NCI-H524 treated with DMSO at 0.1 percent for 48 hours (cell line): ENCODE measurements at places on chromosomes 11 and 22.

GRCh38 chr11:131685906-131686305 is 315.5 kb downstream of the NTM start:
- no peak for DNase-seq

- DNase-seq, result no peak
Measured at GRCh38 chr22:24992946-24993345, 40.4 kb downstream of the KIAA1671 start.

DNA sequence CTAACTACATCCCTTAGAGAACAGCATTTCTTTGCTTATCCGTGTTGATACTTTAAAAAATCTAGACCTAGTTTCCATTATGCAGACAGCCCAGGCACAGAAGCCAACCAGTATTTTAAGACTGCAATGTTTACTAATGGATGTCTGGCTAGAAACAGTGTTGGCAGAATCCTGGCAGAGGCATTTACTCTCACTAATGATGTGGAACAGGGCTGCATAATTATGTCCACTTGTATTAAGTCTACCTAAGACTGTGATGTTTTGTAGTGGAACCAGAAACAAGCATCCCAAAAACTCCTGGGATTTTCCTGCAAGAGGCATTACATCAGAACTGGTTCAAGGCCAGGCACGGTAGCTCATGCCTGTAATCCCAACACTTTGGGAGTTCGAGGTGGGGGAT is 50.2 kb upstream of the PICALM start:
- DNase-seq, result no peak

DNA sequence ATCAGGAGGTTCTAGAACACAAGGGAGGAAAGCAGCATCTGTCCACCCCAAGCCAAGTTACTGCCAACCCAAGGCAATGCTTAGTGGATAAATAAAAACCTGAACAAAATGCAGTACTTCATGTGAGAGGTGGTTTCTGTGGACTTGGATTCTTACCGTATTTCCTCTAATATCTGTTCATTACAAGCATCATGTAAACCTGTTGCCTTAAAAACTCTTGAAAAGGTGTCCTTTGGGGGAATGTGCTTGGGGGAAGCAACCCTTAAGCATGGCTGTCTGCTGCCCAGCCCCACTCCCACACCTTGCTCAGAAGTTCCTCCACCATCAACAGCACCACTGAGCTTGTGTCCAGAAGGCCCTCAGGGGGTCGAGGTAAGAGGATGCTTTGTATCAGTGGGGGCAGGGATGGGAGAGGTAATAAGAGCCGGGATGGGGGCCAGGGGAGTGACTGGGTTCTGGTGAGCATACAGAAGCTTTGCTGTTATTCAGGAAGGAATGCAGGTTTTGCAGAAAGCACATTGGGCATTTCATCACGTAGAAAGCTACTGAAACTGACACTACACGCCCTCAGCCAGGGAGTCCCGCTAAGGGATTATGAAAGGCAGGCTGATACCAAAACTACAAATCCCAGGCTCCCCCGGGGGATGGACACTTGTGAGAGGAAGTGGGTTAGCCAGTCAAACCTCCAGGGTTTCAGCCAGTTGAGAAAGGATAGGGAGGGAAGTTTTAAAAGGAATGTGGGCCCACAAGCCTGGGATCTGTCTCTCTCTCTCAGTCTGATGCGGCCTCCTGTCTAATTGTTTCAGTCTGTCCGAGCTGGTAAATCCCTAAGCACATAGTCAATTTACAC is 52.0 kb downstream of the KCNJ1 start:
- DNase-seq, result no peak

DNA sequence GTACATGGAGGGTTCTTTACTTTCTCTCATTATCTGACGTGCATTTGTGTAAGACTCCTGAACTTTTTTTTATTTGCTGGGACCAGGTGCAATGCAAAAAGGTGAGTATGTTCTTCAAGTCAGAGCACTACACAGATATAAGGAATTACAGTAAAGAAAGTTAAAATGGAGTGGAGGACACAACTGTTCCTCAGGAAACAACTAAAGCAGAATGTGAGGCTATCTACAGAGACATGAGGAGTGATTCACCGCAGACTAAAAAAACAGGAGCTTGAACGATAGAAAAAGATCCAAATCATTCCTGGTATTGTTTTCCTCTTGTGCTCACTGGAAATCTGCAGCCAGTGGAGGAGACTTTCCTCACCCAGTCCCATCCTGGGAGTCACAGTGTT is 106.2 kb downstream of the ABTB2 start:
- no peak for DNase-seq

- DNase-seq, result no peak
Measured at GRCh38 chr11:32411942-32412615, 23.3 kb downstream of the WT1 start.

DNA sequence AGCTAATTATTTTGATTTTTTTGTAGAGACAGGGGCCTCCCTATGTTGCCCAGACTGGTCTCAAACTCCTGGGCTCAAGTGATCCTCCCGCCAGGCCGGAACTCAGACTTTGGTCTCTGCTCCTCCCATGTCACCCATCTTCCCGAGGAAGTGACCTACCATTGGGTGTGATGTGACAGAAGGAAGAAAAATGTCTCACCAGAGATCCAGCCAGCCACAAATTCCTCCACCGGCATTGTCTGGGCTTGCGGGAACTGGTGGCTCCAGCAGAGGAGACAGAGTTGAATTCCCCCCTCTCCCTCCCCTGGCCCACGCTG is 772 bp downstream of the SLC25A45 start:
- DNase-seq, result no peak

DNA sequence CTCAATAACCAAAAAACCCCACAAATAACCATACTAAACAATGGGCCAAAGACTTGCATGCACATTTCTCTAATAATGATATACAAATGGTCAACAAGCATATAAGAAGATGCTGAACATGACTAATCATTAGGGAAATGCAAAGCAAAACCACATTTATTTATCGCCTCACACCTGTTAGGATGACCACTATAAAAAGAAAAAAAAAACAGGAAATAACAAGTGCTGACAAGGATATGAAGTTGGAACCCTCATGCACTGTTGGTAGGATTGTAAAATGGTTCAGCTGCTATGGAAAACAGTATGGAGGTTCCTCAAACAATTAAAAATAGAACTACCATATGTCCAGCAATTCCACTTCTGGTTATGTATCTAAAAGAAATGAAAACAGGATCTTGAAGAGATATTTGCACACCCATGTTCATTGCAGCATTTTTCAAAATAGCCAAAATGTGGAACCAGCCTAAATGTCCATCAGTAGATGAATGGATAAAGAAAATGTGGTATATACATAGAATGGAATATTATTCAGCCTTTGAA is 66.2 kb downstream of the AMBRA1 start:
- DNase-seq, result no peak

DNA sequence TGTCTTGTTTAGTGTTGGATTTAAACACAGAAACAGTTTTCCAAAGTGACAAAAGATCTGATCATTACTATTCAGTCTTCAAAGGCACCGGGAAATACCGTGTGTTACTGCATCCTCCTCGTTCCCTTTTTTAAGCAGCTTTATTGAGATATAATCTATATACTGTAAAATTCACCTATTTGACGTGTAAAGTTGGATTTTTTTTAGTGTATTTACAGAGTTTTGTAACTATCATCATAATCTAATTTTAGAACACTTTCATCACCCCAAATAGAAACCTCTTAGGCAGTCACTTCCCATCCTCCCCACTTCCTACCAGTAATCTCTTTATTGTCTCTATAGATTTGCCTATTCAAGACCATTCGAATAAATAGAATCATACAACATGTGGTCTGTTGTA is 1.4 kb downstream of the ANO5 start:
- DNase-seq, result no peak

GRCh38 chr11:62338218-62338617 is 970 bp downstream of the ASRGL1 start:
- no peak for DNase-seq

DNA sequence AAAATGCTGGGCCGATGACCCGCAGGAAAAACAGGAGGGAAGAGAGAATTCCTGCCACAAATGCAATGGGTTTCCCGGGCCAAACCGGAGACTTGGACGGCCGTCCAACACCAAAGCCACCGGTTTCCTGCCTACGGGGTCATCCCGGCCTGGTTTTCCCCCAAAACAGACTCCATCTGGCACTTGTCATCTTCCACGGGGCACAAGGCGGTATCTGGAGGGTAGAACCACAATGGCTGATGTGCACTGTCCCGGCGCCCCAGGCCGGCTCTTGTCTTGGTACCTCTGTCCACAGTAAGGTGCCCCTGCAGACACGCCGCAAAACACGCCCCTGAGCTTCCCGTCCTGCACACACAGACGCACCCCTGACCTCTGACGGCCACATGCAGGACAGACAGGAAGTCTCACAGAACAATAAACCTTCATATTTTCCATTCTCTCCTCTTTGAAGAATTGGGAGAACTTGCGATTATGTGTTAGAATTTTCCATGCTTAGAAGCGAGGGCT is 20.1 kb downstream of the CELSR1 start:
- DNase-seq, result no peak

DNA sequence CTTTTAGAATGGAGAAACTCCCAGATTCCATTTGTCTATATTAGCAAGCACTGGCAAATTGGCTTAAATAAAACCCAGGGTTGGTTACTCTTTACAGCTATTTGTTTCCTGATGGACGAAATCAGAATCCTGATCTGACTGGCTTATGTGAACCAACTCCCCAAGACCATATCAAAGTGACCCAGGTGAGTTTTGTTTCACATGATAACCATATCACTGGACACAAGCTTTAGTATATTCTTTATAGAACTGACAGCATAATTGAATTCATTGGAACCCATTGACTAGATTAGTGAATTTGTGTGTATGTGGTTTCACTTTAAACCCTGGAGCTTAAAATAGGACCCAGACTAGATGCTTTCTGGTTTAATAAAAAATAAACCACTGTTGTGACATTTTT is 39.3 kb downstream of the MCAM start:
- no peak for DNase-seq

DNA sequence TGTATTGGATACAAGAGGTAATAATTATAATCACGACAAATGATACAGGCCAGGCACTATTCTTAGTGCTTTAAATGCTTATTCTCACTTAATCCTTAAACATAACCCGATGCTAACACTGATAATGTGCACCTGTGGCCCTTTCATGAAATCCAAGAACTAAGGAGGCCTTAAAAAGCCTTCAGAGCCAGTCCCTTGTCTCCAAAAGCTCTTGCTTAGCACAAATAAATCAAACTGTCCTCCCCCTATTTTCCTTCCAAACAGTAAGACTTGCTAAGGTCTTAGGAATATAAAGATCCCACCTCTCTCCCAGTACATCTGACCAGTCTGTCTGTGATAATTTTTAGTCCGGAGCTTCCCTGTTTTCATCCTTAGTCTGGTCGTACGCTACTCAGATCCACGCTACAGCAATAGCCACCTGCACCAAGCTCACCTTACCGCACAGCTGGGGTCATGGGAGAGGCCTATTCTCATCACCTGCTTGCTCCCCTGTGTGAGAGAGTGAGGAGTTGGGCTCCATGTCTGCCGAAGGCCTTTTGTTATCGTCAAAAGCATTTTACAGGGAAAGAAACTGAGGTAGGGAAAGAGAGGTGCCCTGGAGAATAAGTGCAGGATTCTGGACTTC is 16.9 kb downstream of the FXYD6 start:
- no peak for DNase-seq

DNA sequence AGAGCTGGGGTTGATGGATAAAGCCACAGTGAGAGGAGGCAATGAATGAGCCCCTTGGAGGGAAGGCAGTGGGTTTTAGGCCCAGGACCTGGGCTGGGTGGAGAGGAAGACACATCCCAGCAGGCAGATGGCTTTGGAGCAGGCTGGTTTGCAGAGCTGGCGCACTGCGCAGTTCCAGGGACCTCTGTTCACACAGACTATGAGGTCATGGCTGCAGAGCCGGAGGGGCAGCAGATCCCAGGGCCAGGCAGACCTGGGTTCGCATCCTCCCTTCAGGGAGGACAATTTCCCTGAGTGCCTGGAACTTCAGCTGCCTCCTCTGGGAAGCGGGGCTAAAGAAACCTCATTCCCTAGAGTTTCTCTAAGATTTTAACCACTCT is 28.2 kb upstream of the DGKZ start:
- DNase-seq, result no peak
